Body of pancreas (tissue), 4 donors: ENCODE measurements at places on chromosomes 4 and X. TPM values are rescaled to one million over a fixed set of nuclear protein-coding genes. Genes with fewer than 3 reads are reported as not detected.
A peak's percentile ranks its signal among the peaks of the same experiment; 100 is the strongest.

GRCh38 chr4:53100501-53101190 is 238.5 kb downstream of the RASL11B start:
- no peak for DNase-seq

GRCh38 chr4:945274-946102 is 13.2 kb downstream of the TMEM175 start:
- DNase-seq: no peak

GRCh38 chr4:14348506-14348905 is 653.8 kb upstream of the CPEB2 start:
- DNase-seq: no peak

SUPT20HL1 gene
- total RNA-seq: 0.26 TPM

GRCh38 chrX:32525234-32525633 is 686.1 kb downstream of the DMD start:
- no peak for DNase-seq

DNA sequence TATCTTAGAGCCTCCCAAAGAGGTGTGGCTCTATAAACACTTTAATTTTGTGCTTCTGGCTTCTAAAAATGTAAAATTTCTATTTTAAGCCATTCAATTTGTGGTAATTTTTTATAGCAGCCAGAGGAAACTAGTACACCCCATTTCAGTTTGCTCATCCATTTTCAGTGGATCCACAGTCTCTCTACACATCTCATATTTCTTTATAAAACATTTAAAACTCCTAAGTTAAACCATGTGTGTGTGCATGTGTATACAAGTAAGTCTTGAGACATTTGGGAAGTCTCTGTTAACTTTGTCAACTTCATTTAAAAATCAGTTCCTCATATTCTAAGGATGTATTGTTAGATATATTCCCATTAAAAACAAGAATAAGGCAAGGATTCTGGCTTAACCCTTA is 273.2 kb downstream of the IL15 start:
- no peak for DNase-seq

GRCh38 chrX:53257166-53257565 is 24.2 kb downstream of the IQSEC2 start:
- DNase-seq: no peak

DNA sequence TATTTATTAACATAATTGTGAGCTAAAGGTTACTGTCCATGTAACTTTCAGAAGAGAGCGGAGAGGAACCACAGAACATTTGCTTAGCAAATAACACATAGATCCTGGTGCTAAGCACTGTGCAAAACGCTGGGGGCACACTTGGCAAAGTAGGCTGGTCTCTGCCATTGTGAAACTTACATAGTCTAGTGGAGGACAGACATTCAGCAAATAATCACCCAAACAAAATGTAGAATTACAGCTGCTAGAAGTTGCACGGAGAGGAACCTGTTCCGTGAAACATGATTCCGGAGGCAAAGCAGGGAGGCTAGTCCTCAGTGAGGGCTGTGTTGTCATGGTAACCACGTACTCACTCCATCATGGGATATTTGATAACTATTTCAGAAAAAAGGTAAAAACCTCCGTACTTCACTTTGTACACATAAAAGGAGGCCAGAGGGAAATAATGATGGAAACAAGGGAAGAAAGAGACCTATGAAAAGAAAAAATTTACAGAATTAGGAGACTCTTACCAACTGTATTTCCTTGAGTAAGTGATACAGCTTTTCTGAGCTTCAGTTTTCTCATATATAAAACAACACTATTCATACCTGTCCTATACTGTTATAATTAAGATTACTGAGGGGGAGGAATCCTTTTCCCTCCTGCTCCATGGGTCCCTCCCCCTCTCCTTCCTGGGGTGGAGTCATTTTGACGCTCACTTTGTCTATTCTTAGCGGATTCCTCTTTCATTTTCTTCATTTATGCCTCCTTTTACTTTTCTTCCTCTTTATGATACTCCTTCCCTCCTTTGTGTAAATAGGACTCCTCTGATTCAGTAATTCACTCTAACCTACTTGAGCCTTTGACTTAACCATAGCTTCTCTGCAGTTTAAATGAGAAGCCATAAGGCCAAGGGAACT is 825 bp upstream of the RASGEF1B start:
- peak; percentile 30 for DNase-seq

GRCh38 chr4:165662341-165662740 is 210.7 kb upstream of the TLL1 start:
- DNase-seq: no peak
